ENCODE measurements at places on chromosomes 2 and 18.

DNA sequence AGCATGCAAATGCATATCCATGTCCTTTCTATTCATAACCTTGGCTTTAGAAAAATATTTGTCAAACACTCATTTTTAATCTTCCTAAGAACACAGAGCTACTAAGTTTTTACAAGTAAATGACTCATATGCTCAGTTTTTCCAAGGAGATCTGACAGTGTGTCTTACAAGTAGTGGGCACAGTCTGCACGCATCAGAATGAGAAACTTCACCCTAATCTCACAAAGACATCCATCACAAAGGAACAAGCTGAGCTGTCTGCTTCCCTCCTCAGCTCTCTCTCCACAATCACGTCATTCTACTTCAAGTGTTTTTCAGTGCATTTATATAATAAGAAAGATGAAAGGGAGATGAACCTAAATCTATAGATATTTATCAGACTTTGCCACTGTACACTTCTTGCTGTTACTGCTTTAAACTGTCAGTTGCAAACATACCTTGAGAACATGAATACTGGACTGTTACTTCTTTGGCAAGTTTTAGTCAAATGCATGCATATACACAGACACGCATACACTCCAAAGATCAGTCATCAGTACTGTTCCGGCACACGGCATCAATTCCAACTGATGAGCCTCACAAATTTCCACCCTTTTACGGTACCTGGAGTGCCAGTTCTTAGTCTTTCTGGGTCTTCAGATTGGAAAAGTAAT, 75.7 kb downstream of the RBMS1 start:
- no peak overlapping the region for H3K27ac ChIP-seq
- no peaks in the 10 kb centered on the region for H3K27me3 ChIP-seq
- DNase-seq = no peak
- H3K36me3 ChIP-seq = no peaks in the 10 kb centered on the region
- no peaks in the 10 kb centered on the region for H3K4me1 ChIP-seq

DNA sequence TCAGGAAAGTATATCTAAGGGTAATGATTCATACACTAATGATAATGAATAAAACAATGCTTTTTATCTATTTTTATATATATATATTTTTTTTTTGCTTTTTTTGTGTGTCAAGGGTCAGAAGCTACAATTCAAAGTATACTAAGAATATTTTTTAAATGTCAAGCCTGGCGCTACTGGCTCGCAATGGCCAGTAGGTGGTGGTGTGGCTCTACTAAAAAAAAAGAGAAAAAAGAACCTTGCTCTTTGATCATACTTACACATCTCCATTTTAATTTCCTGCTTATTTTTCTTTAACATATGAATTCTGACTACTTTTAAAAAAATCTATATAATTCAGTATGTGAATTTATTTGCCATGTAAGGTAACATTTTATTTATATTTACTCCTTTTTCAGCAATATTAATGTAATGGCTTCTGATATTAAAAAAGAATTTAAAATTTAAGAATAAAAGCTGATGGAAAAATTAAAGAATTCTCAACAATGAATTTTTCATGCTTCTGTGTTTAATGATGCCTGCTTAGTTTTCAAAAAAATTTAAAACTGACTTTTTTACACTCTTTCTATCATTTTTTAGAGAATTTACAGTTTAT, 232.9 kb downstream of the GULP1 start:
- no peak overlapping the region for H3K4me3 ChIP-seq
- no peak overlapping the region for H3K27ac ChIP-seq
- H3K4me1 ChIP-seq = no peaks in the 10 kb centered on the region
- H3K27me3 ChIP-seq = no peaks in the 10 kb centered on the region
- no peak for DNase-seq

GRCh38 chr18:59318460-59319050, at the start of gene CPLX4:
CPLX4 (minus strand) TSS chr18:59318649; CDS start chr18:59318462, 187 bp downstream.
- H3K4me3 ChIP-seq = no peak within 1 kb of the TSS
- no peaks in the 10 kb centered on the region for H3K27me3 ChIP-seq
- no peak within 1 kb of the TSS for H3K27ac ChIP-seq
- H3K4me1 ChIP-seq = no peaks in the 10 kb centered on the region
- DNase-seq = no peak

DNA sequence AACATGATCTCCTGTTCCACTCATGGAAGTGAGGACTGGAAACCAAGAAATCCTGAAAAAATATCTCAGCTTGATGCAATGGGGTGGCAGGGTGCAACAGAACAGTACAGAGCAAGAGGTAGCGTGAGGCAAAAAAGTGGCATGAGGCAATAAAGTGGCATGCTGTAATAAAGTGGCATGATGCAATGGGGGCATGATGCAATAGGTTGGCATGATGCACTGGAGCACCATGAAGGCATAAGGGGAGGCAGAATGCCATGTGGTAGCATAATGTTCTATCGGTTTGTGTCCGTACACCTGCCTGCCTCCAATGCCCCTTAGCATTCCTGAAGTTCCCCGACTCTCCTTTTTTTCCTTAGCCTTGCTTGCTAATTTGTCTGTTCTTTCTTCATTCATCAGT, 648.4 kb downstream of the TMEM182 start:
- no peaks in the 10 kb centered on the region for H3K4me1 ChIP-seq
- no peak for DNase-seq
- H3K27ac ChIP-seq = no peak overlapping the region
- H3K4me3 ChIP-seq = no peak overlapping the region
- no peaks in the 10 kb centered on the region for H3K27me3 ChIP-seq
- H3K36me3 ChIP-seq = no peaks in the 10 kb centered on the region

DNA sequence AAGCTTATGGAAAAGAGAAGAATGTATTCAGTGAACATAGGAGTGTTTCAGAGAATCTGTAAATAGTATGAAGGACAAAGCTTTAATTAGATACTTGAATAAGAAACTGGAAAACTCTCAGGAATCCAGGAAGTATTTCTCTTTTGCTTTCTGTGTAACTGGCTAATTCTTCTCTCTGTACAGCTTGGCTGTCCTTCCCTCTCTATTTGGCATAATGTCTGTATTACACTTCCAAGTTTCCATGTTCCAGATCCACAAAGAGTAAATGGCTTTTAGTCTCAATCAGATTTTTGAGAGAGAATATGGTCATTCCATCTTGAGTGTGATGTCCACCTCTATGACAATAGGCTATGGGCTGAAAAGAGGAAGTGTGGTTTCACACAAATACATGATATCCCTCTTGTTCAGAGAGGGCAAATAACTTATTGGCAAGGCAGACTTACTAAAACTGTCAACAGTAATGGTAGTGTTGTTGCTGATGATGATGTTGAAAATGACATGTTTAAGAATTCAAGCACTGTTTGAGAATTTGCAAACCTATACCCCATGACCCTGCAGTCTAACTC, 129.2 kb upstream of the ERBB4 start:
- no peak overlapping the region for H3K27ac ChIP-seq
- no peaks in the 10 kb centered on the region for H3K27me3 ChIP-seq
- H3K4me3 ChIP-seq = no peak overlapping the region

- H3K36me3 ChIP-seq = peaks cover 5% of the 10 kb centered on the region
- H3K27me3 ChIP-seq = no peaks in the 10 kb centered on the region
- H3K4me1 ChIP-seq = peaks cover 8% of the 10 kb centered on the region
Observed at GRCh38 chr18:77061946-77062517, 70.6 kb downstream of the MBP start.

DNA sequence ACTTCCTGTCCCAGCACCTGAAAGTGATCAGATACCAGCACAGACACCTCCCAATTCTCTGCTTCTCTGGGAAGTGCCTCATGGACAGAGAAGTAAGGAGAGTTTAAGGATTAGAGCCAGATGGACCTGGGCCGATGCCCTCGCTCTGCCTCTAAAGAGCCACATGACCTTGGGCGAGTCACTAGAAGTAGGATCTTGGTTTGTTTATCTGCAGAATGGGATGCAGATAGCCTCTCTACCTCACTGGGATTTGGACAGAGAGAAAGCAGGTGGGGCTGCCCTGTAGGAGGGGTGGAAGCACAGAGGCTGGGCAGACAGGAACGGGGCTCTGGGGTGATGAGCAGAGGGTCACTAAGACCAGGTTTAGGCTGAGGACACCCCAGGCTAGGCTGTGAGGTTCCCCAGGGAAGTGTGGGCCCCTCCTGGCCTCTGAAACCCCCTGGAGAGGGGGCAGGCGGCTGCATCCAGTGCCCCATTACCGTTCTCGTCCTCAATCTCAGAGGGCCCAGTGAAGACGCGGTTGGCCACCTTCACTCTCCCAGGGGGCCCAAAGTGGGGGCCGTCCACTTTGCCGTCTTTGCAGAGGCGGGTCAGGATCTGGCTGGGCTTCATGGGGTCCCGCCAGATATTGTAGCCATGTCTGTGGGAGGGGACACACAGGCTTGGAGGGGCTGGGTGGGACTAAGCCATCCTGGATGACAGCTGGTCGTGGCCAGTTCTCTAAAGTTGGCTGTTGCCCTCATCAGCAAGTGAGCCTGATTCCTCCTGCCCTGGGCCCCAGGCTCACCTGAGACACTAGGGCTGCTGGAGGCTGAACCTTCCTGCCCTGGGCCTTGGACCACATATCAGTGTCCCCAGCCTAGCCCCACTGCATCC, 13.3 kb downstream of the OTOF start:
- no peaks in the 10 kb centered on the region for H3K4me1 ChIP-seq
- H3K36me3 ChIP-seq = no peaks in the 10 kb centered on the region
- no peak overlapping the region for H3K27ac ChIP-seq
- DNase-seq = no peak
- no peaks in the 10 kb centered on the region for H3K27me3 ChIP-seq

GRCh38 chr18:12411456-12411855, 3.7 kb downstream of the PRELID3A start:
- no peaks in the 10 kb centered on the region for H3K36me3 ChIP-seq
- no peak for DNase-seq
- no peak overlapping the region for H3K4me3 ChIP-seq
- H3K4me1 ChIP-seq = peaks cover 27% of the 10 kb centered on the region
- H3K27ac ChIP-seq = no peak overlapping the region

GRCh38 chr2:42359965-42360483, 993 bp downstream of the COX7A2L start:
- DNase-seq = no peak
- H3K4me1 ChIP-seq = no peaks in the 10 kb centered on the region
- no peaks in the 10 kb centered on the region for H3K36me3 ChIP-seq
- no peak overlapping the region for H3K27ac ChIP-seq
- H3K27me3 ChIP-seq = no peaks in the 10 kb centered on the region
- H3K4me3 ChIP-seq = peak overlapping the region; percentile 61

- H3K27ac ChIP-seq = no peak overlapping the region
- no peak for DNase-seq
- H3K36me3 ChIP-seq = no peaks in the 10 kb centered on the region
- no peaks in the 10 kb centered on the region for H3K4me1 ChIP-seq
Observed at GRCh38 chr2:126914811-126915500, 16.3 kb downstream of the TEX51 start.
